ENCODE measurements at places on chromosomes 3 and 15.

GRCh38 chr15:42723068-42723467 lies 13.9 kb downstream of the CDAN1 start:
- no peak for DNase-seq

- no peak for DNase-seq
Measured at GRCh38 chr15:99054025-99054387, 46.4 kb upstream of the PGPEP1L start.

GRCh38 chr3:175655351-175655750 lies 796.2 kb downstream of the NAALADL2 start:
- no peak for DNase-seq

DNA sequence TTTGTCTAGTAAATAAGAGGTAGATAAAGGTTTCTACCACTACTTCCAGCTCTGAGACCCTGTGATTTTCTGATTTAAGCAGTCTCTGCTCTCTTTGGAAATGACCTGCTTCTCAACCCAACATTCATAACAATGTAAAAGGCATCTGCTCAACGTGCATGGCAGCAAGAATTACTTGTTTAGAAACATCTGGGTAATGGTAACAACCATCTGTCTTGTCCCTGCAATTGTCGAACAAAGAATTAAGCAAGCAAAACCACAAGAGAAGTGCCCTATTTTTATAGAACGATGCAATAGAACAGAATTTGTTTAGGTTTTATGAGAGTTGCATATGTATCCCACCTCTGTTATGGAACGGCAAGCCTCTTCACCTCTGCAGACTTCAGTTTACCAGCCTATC lies 7.1 kb upstream of the FSIP1 start:
- no peak for DNase-seq

GRCh38 chr3:148255981-148256969 lies 441.4 kb upstream of the AGTR1 start:
- no peak for DNase-seq

DNA sequence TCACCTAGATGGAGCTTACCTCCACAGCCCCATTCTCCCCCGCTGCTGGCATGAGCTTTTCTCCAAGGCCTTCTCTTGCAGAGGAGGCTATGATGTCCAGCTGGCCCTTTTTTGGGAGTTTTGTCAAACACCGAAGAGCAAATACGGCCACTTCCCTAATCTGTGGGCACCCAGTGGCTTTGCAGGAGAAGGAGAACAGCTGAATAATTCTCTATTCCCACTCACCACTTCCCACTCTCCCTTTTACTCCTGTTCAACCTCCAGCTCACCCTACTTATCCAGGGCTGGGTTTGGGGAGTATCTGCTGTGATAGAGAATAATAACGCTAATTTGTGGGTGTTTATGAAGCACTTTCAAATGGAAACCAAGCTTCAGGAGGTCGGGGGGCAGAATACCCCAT lies 93.0 kb downstream of the AAGAB start:
- DNase-seq: no peak

- DNase-seq: no peak
Measured at GRCh38 chr3:5197470-5198312, 10.2 kb downstream of the EDEM1 start.

GRCh38 chr3:95277613-95278012 lies 1214.8 kb downstream of the NSUN3 start:
- no peak for DNase-seq

DNA sequence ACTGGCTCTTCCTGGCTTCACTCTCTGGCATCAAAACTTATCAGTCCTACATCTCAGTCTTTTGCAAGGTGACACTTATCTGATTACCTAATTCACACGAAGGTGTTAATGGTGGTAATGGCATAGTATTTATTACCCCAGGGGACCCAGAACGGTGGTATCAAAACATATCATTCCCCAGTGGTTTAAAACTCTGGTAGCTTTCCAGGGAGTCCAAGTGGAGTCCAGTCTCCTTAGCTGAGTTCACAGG lies 41.3 kb downstream of the SMAD3 start:
- no peak for DNase-seq
